ENCODE measurements at places on chromosomes 16 and 17.

DNA sequence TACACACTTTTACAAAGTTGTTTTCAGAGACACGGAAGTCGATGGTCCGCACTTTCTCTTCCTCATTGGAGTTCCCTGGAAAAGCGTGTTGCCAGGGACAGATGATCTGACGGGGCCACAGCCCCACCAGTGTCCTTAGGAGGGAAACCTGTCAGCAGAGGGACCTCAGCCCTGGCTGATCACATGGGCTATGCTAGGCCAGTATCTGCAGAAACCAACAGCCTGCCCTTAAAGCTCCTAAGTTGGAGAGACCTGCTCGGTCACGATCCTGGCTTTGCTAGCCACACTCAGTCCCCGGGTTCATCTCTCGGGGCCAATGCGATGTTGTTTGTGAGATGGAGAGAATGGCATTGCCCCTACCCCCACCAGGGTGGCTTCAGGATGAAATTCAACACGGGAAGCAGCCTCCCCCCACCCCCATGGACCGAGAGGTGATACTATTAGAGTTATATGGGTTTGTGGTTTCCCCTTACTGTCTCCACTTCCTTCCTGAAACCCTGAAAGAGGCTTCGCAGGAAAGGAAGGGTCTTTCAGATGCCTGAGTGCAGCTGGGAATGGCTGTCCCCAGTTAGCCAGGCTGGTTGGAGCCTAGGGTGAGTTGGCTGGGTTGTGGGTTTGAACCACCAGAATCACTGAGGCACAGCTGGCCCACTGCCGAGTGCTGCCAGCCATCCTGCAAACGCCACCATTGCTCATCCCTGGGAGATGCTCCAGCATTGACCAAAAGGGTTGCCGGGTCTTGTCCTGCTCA, 16.6 kb downstream of the RMI2 start:
- peak; percentile 75 for DNase-seq

GRCh38 chr17:30720013-30720471, 104.5 kb downstream of the CRLF3 start:
- DNase-seq = no peak

DNA sequence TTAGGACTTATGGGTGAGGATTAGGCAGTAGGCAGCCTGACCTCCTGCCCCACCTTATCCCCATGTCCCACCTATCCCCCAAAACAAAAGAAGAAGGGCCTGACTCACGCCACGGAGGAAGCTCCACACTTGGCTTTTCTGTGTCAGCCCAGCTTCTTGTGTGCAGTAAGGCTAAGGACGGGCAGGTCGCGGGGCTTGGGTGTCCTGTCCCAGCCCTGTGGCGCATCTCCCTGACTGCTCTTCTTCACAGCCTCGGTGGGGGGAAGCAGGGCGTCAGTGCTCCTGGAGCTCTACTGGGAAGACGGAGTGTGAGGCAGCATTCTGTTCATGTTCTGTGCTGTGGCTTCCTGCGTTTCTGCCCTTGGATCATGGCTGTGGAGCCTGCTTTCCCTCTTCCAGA, 34.6 kb upstream of the ALDH3A2 start:
- DNase-seq = no peak

DNA sequence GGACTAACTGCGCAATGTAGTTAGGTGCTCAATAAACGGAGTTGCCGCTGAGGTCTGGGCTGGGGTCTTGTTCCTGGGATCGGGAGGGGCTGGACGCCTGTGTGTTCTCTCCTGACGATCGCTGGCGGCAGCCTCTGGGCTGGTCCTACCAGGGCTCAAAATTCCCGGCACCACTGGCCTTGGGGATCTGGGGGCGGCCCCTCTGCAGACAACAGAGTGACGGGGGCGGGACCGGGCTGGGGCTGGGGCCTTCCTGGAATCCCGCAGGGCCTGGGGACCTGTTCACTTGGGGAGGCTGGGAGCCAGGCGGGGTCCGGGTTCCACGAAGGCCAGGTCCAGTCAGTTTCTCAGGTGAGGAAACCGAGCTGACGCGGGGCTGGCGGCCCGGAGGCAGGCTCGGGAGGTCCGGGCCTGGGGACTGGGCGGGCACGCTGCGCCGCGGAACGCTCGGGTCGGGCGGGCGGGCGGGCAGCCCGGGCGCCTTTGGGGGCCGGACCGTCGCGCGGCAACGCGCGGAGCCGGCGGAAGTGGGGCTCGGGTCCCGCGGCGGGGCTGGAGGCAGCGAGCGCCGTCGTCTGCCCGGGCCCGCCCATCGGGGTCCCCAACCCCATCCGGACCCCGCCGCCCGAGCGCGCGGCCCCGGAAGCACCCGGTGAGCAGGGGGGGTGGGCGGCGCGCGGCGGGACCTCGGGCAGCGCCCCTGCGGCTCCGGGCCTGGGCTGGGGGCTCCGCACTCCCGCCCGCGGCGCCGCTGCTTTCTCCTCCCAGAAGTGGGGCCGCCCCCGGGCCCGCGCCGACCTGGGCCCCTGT, at the start of gene PIGQ:
Gene PIGQ (plus strand): TSS at position 524 of the 810 bp plus-strand sequence. CDS start 4,107 bp downstream, outside the sequence.
- DNase-seq = peak; percentile 79

- peak; percentile 63 for DNase-seq
Observed at GRCh38 chr17:78131172-78132083, 857 bp downstream of the TMC8 start.

- DNase-seq = no peak
Observed at GRCh38 chr17:29121442-29121841, 58.8 kb downstream of the MYO18A start.

- no peak for DNase-seq
Observed at GRCh38 chr17:65017207-65017774, 39.2 kb downstream of the GNA13 start.

GRCh38 chr17:66522591-66523272, 220.3 kb downstream of the PRKCA start:
- DNase-seq = no peak

- DNase-seq = no peak
Observed at GRCh38 chr17:56451629-56452028, 141.9 kb upstream of the NOG start.

GRCh38 chr16:70714581-70715054, 28.8 kb upstream of the MTSS2 start:
- no peak for DNase-seq

- DNase-seq = peak; percentile 98
Observed at GRCh38 chr17:58331815-58332777, 3.5 kb upstream of the TSPOAP1 start.

- DNase-seq = no peak
Observed at GRCh38 chr17:40347319-40348135, 17.0 kb downstream of the GJD3 start.

GRCh38 chr16:29784157-29784556, 6.1 kb downstream of the ZG16 start:
- no peak for DNase-seq

- no peak for DNase-seq
Observed at GRCh38 chr17:75564195-75564594, 23.4 kb upstream of the MYO15B start.

GRCh38 chr16:89691986-89692569, 5.6 kb downstream of the CDK10 start:
- DNase-seq = no peak

GRCh38 chr17:1201132-1201702, 21.4 kb upstream of the ABR start:
- DNase-seq = peak; percentile 57

DNA sequence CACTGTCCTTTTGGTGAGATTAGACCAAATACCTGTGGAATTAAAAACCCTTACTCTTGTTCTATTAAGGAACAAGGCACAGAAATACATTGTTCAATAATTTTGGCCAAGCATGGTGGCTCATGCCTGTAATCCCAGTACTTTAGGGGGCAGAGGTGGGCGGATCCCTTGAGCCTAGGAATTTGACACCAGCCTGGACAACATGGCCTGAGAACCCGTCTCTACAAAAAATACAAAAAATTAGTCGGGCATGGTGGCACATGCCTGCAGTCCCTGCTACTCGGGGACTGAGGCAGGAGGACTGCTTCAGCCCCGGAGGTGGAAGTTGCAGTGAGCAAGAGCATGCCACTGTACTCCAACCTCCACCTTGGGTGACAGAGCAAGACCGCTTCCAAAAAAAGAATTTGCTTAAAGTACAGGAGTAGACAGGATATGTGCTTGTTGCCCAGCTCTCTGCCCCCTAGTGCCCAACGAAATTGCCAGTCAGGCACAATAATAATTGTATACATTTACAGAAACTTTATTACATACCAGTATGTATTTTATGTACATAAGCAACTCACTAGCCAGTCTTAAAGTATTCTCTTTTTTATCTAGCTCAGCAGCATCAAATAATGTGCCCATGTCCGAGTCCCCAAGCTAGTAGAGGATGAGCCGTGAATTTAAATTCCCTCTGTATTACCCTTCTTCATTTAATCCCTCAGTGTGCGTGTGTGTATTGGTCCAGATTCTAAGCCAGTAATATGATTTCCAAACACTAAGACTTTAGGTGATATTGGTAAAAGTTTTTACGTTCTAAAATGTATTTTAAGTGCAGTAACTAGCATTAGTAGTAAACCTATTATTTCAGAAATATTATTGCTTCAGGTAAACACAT, 1.4 kb downstream of the THUMPD1 start:
- no peak for DNase-seq

GRCh38 chr17:62919388-62919787, 46.6 kb upstream of the TANC2 start:
- no peak for DNase-seq

DNA sequence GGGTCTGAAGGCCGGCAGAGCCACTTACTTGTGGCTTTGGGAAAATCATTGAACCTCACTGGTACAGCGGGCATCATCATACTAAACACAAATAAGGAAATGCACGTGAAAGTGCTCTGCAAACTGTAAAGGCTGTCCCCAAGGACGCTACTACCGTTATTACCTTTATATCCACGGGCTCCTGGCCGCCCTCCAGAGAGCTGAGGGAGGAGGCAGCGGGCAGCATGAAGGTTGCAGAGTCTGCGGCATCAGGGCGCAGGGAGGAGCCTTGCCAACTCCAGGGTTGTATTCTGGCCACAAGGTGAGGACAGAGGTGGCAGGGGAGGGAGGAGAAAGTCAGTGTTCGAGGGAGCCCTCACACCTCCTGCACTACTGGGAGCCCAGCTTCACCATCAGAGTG, 68.3 kb upstream of the GCSH start:
- no peak for DNase-seq

- DNase-seq = peak; percentile 24
Observed at GRCh38 chr17:67779098-67779672, 46.1 kb upstream of the BPTF start.

DNA sequence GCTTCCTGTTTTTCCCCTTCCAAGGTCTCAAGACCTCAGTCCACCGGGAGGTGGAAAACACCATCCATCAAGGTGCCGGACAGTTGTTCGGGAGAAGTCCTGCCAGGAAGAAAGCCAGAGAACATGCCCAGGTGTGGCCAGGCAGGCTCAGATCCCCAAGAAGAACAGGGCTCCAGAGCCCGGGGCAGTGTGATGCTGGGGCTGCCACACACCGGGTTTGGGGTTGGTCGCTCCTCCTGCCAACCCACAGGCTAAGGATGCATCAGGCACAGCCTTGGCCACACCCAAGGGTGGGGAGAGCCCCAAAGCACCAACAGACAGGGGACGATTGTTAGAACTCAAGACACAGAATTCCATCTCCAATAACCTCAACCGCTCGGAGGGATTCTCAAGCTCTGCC, 19.7 kb downstream of the ZFHX3 start:
- DNase-seq = no peak

DNA sequence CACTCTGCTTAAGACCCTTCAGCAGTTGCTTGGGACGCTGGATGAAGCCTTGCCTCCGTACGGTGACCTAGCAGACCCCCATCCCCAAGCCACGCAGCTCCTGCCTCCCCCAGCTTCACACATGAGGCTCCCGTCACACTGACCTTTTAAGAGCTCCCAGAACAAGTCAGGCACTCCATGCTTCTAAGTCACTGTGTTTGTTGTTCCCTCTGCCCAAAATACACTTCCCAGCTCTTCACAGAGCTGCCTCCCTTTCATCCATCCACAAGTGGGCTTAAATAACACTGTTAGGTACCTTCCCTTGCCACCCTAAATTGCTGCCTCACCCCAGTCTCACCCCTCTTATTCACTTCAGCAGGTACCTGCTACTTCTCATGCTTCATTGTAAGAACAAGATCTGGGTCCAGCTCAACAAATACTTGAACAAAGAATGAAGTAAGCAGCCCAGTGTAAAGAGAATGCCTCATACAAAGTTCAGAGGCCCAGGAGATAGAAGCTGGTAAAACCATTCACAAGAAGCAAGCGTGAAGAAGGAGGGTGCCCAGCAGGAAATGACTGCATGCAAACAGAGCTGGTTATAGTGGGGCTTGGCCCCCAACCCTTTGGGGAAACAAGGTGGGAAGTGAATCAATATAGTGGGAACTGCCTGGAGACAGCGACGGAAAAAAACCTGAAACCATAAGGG, 5.8 kb downstream of the ZC3H7A start:
- DNase-seq = no peak

DNA sequence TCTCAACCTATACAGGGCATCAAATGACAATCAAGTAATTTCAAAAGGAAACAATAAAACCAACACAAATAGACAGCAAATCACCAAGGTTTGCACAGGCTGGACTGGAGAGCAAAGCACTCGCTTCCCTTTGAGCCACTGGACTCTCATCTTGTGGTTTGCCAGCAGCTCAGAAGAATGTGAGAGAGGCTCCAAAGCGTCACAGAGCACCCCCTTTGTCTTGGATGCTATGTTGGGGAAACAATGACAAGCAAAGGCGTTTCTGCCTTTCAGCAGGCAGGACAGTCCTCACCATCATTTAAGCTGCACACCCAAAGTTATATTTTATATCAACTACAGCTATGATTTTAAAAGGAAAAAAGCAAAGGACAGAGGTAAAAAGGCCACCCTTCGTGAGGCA, 13.2 kb downstream of the SLC6A4 start:
- no peak for DNase-seq

DNA sequence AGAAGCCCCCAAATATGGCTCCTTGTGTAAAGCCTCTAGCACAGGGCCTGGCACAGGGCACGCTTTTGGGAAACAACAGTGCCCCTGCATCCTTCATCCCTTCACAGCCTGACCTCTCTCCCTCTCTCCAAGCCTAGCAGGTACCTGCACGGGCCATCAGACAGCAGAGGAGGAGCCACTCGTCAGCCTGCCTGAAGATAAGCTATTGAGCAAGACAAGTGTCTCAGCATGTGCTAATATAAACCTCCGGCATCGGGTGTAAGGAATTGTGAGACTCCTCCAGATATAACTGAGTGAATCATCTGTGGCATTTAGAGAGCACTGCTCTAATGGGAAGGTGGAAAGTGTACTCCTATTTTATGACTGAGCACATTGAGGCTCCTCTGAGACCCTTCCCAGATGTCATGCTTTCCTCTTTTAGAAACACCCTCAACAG, 38.3 kb downstream of the TBX4 start:
- DNase-seq = no peak

Data from GM06990 (cell line).